Stromal cell of bone marrow (primary cell): ENCODE measurements at places on chromosomes 3 and 15.

GRCh38 chr15:80328496-80328895 lies 75.7 kb upstream of the ARNT2 start:
- no peak for DNase-seq

DNA sequence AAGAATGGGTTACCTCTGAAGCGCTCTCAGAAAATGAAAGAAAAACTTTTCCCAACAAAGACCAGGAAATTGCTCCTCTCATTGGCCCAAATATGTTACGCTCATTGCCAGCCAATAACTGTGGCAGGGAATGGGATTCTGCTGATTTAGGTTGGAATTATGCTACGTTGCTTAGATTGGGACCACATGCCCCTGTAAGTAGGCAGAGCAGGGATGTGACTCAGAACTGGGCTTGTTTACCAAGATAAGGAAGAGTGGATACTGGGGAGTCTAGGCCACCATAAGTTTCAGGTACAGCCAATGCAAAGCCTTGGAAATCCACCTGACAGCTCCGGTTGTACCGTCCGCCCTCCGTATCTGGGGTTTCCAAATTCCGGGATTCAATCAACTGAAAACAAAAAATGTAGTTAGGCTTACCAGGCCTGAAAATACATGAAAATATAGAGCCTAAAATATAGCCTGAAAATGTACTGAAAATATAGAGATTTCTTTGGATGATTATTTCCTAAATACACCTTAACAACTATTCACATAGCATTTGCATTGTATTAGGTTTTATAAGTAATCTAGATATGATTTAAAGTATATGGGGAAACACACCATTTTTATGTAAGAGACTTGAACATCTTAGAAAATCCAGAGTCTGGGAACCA lies 1.5 kb upstream of the TCF12 start:
- DNase-seq: no peak

- DNase-seq: peak; percentile 90
These were observed 32.5 kb upstream of the DCLK3 start for GRCh38 chr3:36796881-36797280.

DNA sequence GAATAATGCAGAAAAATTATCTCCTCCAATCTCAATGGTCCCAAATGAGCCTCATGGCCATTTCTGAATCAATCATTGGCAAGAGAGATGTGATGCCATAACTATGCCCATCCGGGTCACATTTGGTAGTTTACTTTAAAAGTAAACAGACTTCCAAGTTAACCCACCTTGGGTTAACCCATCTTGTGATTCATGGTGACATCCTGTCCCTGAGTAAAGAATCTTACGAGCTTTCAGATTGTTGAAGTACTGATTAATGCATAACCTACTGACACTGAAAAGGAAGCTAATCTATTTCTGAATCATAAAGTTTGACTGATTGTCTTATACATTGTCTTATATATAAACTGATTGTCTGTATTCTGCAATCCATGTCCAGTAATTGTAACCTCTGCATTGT lies 467.2 kb upstream of the AGTR1 start:
- no peak for DNase-seq
